Vagina (tissue), 2 donors: ENCODE measurements at places on chromosomes 4 and X.

DNA sequence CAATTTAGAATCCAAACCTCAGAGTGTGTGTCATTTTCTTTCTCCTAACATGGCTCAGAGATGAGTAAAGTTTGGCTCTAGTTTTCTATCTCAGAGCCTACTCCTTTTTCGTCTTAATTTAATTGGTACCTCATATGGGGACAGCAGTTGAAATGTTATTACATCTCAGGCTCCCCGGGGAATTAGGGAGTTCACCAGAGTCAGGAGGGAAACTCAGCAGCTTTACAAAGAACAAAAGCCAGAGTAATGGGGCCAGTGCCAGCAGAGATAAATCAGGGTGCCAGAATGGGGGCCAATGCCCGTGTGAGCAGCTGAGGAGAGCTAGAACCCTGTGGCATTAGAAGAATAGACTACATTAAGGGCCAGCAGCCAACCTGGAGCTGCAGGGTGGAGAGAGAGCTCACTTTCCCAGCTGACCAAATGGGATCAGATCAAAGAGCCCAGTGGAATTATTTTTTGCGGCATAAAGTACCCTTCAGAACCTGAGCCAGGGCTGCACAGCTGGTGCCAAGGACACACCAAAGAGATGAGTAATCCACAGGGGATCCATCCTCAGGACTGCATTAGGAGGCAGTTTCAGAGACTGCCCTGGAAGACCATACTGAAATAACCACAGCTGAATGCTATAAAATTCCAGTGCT, 207.1 kb upstream of the DKK2 start:
- no peaks in the 10 kb centered on the region for H3K36me3 ChIP-seq
- H3K27ac ChIP-seq: no peak overlapping the region
- H3K27me3 ChIP-seq: no peaks in the 10 kb centered on the region
- H3K4me1 ChIP-seq: no peaks in the 10 kb centered on the region
- DNase-seq: no peak
- H3K4me3 ChIP-seq: no peak overlapping the region

DNA sequence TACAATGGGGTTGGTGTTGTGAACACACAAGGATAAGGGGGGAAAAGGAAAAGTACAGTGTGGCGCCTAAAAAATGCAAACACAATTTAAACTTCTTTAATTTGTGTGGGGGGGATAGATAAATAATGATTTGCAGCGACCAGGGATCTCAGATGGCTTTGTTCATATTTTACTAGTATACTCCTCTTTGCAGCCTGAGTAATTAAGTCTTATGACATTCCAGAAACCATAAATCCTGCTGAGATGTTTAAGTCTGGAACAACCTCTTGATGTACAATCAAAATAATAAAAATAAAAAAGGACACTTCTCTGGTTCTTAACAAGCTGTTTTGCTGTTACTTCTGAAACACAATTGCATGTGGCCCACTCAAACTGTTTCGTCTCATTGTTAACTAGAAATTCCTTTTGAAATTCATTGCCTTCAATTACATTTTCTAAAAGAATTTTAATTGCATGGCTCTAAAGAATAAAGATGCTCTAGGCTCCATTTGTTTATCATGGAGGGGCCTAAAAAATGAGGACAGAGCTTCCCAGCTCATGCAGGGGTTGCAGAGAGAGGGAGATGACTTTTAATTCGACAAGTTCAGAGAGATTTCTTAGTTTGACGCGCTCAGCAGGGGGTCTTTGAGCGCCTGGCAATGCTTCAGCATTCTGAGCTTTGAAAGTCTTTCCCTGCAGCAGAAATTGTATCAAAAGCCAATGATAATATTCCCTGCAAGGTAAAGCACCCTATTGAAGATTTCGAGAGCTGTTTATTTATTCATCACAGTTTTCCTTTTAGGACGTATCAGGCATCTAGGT, 892.4 kb upstream of the TENM3 start:
- DNase-seq: no peak
- H3K4me1 ChIP-seq: no peaks in the 10 kb centered on the region
- no peak overlapping the region for H3K4me3 ChIP-seq
- H3K36me3 ChIP-seq: no peaks in the 10 kb centered on the region
- no peak overlapping the region for H3K27ac ChIP-seq
- no peaks in the 10 kb centered on the region for H3K27me3 ChIP-seq

- H3K27ac ChIP-seq: no peak overlapping the region
- H3K4me1 ChIP-seq: no peaks in the 10 kb centered on the region
- H3K4me3 ChIP-seq: no peak overlapping the region
These were observed 68.4 kb downstream of the MAOB start for GRCh38 chrX:43813898-43814297.

GRCh38 chr4:44162538-44163270, 285.9 kb downstream of the KCTD8 start:
- H3K36me3 ChIP-seq: no peaks in the 10 kb centered on the region
- H3K4me3 ChIP-seq: no peak overlapping the region
- H3K27ac ChIP-seq: no peak overlapping the region
- H3K27me3 ChIP-seq: no peaks in the 10 kb centered on the region
- DNase-seq: no peak
- no peaks in the 10 kb centered on the region for H3K4me1 ChIP-seq

DNA sequence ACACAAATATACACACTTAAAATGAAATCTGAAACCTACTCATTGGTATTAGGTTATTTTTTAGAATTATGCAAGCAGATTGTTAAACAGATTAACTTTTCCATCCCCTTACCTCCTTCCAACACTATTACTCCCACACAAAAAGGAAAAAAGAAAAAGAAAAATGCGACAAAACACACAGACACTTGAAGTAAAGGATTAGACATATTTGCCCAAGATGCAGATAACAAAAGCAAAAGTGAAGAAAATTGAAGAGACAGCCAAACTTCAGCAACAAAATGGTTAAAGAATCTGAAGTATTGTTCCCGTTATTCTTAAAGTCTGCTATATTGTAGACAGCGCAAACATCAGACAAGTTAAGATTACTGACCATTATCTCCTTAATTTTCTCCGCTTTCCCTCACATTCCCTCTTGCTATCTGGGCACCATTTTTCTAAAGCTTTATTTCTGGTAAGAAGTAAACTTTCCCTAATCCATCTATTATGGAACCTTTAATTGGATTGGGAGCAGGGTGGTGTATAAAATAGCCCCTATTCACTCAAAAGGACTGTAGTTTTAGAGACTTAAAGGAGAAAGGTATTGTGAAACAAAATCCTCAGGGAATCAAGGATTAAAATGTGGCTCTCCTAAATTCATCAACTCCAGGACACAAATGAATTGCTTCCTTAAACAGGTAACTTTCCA, 34.7 kb upstream of the MAB21L2 start:
- H3K27ac ChIP-seq: no peak overlapping the region
- H3K4me3 ChIP-seq: no peak overlapping the region
- no peaks in the 10 kb centered on the region for H3K4me1 ChIP-seq
- H3K36me3 ChIP-seq: no peaks in the 10 kb centered on the region
- no peak for DNase-seq

DNA sequence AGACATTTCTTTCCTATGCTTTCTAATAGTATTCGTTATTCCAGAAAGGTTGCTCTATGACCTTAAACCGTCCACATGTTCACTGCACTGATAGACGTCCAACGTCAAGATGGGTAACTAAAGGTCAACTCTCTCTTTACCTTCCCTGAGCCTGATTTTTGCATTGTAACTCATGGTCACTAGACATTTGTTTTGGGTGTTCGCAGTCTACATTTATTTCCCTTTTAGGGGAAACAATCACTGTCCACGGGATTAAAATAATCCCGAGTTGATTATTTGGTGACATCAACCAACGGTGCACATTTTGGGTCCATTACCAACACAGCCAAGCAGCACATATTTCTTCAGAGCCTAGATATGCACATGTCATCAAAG, 540 bp upstream of the HADH start:
- DNase-seq: no peak
- no peaks in the 10 kb centered on the region for H3K27me3 ChIP-seq
- H3K27ac ChIP-seq: peak overlapping the region; percentile 91

DNA sequence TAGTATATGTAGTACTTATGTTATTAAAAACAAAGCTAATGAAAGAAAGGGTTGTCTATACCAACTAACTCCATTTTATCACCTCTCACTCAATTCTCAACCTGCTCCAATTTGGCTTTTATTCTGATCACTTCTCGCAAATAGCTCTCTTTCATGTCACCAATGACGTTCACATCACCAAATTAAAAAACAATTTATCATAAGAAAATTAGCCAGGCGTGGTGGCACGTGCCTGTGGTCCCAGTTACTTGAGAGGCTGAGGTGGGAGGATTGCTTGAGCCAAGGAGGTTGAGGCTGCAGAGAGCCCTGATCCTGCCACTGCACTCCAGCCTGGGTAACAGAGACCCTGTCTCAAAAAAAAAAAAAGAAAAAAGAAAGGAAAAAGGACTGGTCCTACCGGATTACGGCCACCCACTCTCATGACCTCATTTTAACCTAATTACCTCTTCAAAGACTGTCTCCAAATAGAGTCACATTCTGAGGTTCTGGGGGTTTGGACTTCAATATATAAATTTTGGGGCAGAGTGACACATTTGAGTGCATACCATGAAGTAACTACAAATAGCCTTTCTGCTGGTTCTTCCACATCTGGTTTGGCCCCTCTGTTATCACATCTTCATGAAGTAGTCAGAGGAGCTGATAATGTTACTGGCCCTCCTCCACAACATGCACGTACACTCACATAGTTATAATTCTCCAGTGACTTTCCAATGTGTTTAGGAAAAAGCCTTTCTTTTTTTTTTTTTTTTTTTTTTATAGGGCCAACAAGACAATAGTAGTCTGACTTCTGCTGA, 15.8 kb upstream of the RBMX start:
- H3K27ac ChIP-seq: no peak overlapping the region
- no peak for DNase-seq
- no peaks in the 10 kb centered on the region for H3K4me1 ChIP-seq
- H3K4me3 ChIP-seq: no peak overlapping the region

DNA sequence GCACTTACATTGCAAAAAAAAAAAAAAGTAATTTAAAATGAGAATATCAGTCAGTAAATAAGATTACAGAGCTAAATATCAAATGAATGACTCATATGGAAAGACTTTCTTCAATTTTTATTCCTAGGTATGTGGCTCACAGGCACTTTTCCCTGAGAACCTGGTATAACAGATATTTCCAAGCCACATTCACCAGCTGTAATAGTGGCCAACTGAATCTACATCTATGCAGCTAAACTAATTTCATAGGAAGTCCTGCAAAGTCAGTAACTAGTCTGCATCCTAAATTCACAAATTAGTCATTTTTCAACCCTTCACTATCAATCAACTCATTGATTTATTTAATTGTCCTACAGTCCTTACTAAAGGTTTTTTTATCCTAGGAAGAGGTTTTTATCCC, 5.6 kb downstream of the PDE5A start:
- DNase-seq: no peak
- peak overlapping the region; percentile 99 for H3K27ac ChIP-seq
- no peaks in the 10 kb centered on the region for H3K36me3 ChIP-seq
- peak overlapping the region; percentile 85 for H3K4me3 ChIP-seq

GRCh38 chrX:70293621-70294020, 3.7 kb downstream of the KIF4A start:
- no peaks in the 10 kb centered on the region for H3K36me3 ChIP-seq
- DNase-seq: no peak
- H3K4me3 ChIP-seq: no peak overlapping the region

DNA sequence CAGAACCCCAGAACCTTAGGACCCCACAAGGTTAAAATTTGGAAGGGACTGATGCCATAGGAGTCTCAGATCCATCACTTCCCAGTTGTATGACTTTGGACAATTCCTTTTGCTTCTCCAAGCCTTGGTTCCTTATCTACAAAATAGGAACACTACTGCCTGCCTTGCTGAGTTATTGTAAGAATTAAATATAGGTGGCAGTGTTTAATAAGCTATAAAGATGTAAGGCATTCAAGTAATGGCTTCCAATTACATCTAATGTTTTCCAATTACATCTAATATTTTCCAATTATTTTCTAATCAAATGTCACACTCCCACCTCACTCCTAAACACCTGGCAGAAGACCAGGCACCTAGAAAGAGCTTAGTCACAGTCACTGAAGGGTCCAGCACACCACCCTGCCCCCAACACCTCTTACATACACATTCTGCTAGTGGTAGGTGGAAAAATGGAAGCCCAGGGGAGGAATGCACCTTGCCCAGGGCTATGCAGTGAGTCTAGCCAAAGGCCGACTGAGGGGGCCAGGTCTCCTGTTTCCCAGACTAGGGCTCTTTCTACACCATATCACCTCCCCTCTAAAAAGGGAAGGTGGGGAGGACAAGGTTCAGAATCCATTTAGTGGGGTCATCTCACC, 24.5 kb upstream of the KDM5C start:
- H3K4me3 ChIP-seq: no peak overlapping the region
- DNase-seq: no peak
- no peaks in the 10 kb centered on the region for H3K4me1 ChIP-seq
- no peak overlapping the region for H3K27ac ChIP-seq
- H3K27me3 ChIP-seq: no peaks in the 10 kb centered on the region
- no peaks in the 10 kb centered on the region for H3K36me3 ChIP-seq

- H3K27ac ChIP-seq: peak overlapping the region; percentile 92
- peaks cover 28% of the 10 kb centered on the region for H3K4me1 ChIP-seq
- DNase-seq: no peak
- peak overlapping the region; percentile 65 for H3K4me3 ChIP-seq
- peaks cover 31% of the 10 kb centered on the region for H3K36me3 ChIP-seq
These were observed 361 bp downstream of the TMEM128 start for GRCh38 chr4:4247696-4248028.

- H3K27me3 ChIP-seq: no peaks in the 10 kb centered on the region
- peaks cover 4% of the 10 kb centered on the region for H3K36me3 ChIP-seq
- H3K4me3 ChIP-seq: no peak overlapping the region
These were observed 29.0 kb upstream of the MSANTD1 start for GRCh38 chr4:3219761-3220475.
